Activated T-helper 2 cell treated with anti-CD3 and anti-CD28 coated beads, Interferon-gamma antibody, Interleukin-2, Interleukin-4, amounts not matched to agents 10 μg/mL and 5 μg/mL and 100 μg/mL, durations not matched to agents 14 hours and 24 hours and 36 hours (primary cell): ENCODE measurements at places on chromosomes 3 and 15. TPM values are rescaled to one million over a fixed set of nuclear protein-coding genes. Genes with fewer than 3 reads are reported as not detected.

Gene ZNF660
- total RNA-seq = 0.07 and 0.32 TPM in 2 replicates

DNA sequence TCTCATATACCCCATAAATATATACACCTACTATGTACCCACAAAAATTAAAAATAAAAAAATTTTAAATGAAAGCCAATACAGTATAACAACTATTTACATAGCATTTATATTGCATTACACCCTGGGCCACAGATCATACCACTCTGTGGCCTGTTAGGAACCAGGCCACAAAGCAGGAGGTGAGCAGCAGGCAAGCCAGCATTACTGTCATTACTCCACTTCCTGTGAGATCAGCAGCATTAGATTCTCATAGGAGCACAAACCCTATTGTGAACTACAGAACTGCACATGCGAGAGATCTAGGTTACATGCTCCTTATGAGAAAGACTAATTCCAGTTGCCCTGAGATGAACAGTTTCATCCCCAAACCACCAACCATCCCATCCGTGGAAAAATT is 17.4 kb downstream of the FILIP1L start:
- no peaks in the 10 kb centered on the region for H3K27me3 ChIP-seq
- H3K4me3 ChIP-seq = no peak overlapping the region
- H3K27ac ChIP-seq = no peak overlapping the region

GRCh38 chr3:113730550-113730949 is 15.5 kb downstream of the NAA50 start:
- peaks cover 10% of the 10 kb centered on the region for H3K4me1 ChIP-seq
- no peak overlapping the region for H3K4me3 ChIP-seq
- H3K27ac ChIP-seq = no peak overlapping the region
- peaks cover 19% of the 10 kb centered on the region for H3K36me3 ChIP-seq

DNA sequence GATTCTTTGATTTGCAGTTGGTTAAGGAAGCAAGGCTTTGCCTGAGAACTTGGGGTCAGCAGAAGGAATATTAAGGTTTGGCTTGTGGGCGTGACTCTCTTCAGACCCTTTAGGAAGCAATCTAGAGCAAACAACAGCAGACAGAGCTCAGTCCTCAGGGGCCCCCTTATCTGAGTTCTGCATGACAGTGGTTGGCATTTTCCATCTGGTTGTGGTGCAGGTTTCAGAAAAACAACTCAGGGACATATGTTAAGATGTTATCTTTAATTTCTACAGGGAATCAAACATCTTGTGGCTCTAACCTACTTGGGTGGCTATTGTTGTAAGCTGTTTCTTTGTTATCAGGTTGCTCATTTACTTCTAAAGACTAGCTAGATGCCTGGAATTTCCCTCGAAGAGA is 141.4 kb downstream of the VPS8 start:
- peak overlapping the region; percentile 94 for H3K27ac ChIP-seq
- H3K4me1 ChIP-seq = peaks cover 18% of the 10 kb centered on the region
- peak overlapping the region; percentile 57 for H3K4me3 ChIP-seq
- no peaks in the 10 kb centered on the region for H3K27me3 ChIP-seq
